ENCODE measurements at places on chromosomes 3 and 15.

- DNase-seq, result no peak
These were observed 59.4 kb downstream of the MCTP2 start for GRCh38 chr15:94290730-94291129.

DNA sequence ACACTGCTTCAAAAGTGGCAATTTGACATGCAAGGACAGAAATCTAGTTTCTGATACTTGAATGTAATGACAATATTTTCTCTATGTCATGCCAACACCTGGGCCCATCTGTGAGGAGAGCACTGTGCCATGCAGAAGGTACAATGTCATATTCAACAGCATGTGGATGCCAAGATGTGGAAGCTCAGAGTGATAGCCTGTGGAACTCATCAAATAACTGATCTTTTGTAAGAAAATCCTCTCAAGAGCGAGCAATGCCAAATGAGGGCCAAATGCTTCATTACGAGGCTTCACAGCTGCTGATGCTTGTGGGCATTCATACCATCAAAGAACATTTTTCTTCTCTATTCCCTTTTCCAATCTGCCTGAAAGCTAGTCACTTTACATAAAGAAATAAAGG lies 95.1 kb downstream of the ROBO1 start:
- DNase-seq, result no peak

- no peak for DNase-seq
These were observed 810.0 kb upstream of the NR2F2 start for GRCh38 chr15:95520511-95520910.

DNA sequence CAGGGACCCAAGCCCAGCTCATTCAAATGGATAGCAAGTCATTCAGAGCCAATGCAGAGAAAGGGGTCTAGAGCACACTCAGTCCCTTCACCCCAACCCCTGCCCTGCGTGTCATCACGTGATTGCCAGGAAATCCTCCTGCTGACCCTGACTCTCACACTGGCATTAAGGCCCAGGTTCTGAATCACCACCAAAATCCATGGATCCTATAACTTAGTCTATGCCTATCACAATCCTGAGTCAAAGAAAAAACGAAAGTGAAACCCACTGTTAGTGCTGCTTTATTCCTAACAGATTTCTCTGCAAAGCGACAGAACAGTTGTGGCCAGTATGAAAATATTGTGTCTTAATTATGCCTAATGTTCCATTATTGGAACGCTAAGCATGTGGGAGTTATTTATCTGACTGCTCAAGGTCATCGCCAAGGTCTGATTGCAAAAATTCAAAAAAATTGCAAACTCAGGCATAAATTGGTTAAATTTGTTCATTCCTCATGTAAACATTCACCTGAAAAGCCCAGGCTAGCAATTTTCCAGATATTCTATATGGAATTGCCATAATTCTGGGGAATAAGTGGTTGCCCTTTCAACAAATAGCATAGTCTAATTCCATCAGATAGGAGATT lies 108.7 kb upstream of the EIF1B start:
- no peak for DNase-seq

- DNase-seq, result no peak
These were observed 335.1 kb upstream of the PROK2 start for GRCh38 chr3:72120039-72120438.

GRCh38 chr3:58158442-58159153 lies 52.2 kb downstream of the DNASE1L3 start:
- no peak for DNase-seq

DNA sequence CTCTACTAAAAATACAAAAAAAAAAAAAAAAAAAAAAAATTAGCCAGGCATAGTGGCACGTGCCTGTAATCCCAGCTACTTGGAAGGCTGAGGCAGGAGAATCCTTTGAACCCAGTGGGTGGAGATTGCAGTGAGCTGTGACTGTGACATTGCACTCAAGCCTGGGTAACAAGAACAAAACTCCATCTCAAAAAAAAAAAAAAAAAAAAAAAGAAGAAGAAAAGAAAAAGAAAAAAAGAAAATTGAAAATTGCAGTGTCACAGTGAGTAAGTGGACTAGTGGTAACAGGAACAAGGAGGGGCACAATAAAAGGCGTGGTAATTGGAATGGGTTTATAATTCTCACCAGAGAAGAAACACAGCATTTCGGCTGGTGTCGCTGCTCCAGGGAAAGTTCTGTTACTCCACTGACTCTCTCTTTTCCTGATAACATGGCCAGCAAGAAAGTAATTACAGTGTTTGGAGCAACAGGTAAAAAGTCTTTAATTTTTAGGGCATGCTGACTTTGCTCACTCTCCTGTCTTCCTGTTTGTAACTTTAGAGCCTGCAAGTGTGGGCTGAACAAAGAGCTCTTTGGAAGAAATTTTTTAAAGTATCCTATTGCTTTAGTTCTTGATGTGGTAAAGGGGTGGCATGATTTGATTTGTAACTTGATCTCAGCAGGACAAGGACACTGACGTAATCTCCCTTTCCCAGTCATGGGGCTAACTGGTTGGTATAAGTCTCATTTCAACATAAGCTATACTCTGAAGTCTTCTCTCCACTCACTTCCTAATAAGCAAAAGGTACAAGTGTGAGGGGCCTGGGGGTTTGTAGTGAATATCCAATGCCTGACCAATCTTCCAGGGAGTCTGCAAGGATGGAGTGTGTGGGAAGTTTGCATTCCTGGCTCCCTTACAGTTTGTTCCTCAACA lies 22.1 kb upstream of the TRA2B start:
- DNase-seq, result peak; percentile 38

- DNase-seq, result no peak
These were observed 762 bp upstream of the ARL6 start for GRCh38 chr3:97763586-97764406.

GRCh38 chr3:194936659-194937058 lies 251.0 kb downstream of the FAM43A start:
- no peak for DNase-seq

DNA sequence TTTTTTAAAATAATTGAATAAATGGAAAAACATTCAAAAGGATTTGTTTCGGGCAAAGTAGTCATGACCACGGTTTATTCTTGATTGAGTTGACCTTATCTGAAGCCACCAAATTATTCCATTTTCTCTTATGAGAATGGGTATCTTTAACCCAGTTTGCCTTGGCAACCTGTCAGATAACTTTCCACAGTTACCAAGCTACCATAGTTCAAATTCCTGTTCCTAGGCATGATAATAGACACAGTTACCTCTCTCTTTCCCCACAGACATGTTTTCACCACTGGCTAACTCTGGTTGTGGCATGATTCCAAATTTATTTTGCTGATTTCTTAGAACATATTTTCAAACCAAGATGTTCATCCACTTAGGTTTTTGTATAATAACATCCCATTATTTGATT lies 84.9 kb downstream of the NECTIN3 start:
- no peak for DNase-seq

Data from activated naive CD4-positive, alpha-beta T cell treated with anti-CD3 and anti-CD28 coated beads for 36 hours (primary cell).